Nephron progenitor cell (in vitro differentiated cells): ENCODE measurements at places on chromosomes 2 and 18.

DNA sequence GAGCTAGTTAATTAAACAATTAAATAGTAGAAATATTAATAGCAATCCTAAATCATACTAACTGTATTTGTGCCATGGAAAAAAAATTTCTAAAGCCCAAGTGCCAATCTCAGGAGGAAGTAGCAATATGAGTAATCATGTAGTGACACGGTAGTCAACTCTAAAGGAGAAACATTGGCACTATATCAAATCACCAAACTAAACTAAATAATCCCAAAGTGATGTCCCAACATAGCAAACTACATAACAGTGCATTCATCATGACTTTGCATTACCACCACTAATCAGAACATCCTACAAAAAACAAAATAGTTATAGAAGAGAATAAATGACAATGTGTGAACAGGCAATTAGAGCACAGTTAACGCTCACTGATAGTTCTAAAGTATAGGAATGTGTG is 195.1 kb downstream of the EXOC6B start:
- DNase-seq, result no peak

DNA sequence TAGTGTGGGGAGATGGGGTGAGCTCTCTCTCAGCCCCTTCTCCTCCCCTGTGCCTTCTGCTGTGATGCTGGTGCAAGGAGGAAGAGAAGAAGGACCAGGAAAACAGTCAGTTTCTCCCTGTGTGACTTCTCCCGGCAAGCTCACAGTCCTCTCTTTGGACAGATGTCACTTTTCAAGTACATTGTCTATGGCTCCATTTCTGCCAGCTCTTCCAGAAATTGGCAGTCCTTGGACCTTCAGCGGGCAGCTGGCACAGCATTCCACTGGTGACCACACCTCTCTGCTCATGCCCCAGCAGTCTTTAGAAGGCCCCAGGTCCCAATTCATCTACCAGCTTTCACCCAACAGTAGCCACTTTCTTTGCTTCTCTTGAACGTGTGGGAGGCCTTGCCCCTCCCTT is 63.9 kb downstream of the AOX1 start:
- no peak for DNase-seq

DNA sequence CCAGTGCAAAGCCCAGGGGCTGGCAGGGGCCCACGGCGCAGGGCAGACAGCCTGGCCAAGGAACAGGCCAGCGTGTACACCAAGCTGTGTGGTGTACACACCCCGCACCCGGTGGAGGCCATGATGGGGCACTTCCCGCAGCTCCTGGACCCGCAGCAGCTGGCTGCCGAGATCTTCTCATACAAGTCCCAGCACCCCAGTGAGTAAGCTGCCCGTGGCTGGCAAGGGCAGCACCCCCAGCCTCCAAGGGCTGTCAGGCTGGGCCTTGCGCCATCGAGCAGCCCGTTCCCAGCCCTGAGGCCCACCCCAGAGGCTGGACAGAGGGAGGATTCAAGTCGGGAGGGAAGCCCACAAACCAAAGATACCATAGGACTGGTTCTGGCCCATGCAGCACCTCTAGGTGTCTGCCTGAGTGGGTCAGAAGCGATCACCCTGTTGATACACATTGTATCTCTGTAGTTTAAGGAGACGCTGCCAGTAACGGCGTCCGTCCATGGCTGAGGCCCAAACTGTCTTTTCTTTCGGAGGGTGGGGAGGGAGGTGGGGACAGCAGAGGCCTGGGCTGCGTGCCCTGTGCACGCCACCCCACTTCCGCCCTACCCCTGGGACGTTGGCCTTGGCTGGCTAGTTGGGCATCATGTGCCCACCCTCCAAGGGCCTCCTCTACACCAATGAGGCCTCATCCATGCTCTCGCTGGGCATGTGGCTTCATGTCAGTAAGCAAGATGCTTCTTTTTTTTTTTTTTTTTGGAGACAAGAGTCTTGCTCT is 16.8 kb upstream of the MTERF4 start:
- no peak for DNase-seq

DNA sequence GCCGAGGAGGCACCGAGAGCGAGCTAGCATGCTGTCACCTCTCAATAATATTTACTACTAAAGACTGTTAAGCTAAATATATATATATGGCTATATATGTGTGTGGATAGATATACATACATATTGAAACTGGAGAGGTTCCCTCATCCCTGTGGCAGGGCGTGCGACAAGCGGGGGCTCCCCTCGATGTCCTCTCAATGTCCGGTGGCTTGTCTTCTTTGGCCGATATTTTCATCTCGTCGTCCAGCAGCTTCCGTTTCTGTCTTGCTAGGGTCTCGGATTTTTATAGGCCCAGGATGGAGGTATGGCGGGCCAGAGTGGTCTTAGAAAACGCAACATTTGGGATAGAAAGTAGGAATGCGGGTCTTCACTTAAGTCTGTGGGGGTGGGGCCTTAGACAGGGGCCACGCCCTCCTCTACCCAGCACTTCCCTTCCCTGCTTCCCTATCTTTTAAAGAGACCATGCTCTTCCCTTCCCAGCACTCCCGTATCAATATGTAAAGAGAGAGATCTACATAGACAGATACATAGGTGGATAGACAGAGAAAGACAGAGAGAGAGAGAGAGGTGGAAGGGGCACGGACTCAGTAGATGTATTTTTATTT is 866.8 kb downstream of the DSC3 start:
- no peak for DNase-seq

DNA sequence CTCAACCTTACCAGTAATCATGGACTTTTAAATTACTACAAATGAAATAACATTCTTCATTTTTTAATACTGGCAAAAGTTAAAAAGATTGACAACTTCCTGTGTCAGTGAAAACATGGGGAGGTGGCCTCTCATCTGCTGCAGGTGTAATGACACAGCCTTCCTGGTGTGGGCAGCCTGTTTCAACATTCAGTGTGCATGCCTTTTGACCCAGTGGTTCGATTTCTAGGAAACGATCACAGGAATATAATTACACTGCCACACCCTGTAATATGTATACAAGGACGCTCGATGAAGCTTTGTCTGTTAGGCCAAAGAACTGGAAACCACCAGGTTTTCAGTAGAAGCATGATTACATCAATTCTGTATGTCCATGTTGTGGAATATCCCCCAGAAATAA is 68.7 kb downstream of the MTHFD2 start:
- no peak for DNase-seq

GRCh38 chr2:3284657-3285630 is 92.7 kb downstream of the EIPR1 start:
- DNase-seq, result no peak

GRCh38 chr2:33000986-33001385 is 54.2 kb downstream of the LTBP1 start:
- DNase-seq, result no peak
